ENCODE measurements at places on chromosomes 5 and 9. TPM values are rescaled to one million over a fixed set of nuclear protein-coding genes. Genes with fewer than 3 reads are reported as not detected.

The FOXD1 gene
- total RNA-seq, result 0.12 TPM

The GNE gene
- total RNA-seq, result 11.9 TPM

DNA sequence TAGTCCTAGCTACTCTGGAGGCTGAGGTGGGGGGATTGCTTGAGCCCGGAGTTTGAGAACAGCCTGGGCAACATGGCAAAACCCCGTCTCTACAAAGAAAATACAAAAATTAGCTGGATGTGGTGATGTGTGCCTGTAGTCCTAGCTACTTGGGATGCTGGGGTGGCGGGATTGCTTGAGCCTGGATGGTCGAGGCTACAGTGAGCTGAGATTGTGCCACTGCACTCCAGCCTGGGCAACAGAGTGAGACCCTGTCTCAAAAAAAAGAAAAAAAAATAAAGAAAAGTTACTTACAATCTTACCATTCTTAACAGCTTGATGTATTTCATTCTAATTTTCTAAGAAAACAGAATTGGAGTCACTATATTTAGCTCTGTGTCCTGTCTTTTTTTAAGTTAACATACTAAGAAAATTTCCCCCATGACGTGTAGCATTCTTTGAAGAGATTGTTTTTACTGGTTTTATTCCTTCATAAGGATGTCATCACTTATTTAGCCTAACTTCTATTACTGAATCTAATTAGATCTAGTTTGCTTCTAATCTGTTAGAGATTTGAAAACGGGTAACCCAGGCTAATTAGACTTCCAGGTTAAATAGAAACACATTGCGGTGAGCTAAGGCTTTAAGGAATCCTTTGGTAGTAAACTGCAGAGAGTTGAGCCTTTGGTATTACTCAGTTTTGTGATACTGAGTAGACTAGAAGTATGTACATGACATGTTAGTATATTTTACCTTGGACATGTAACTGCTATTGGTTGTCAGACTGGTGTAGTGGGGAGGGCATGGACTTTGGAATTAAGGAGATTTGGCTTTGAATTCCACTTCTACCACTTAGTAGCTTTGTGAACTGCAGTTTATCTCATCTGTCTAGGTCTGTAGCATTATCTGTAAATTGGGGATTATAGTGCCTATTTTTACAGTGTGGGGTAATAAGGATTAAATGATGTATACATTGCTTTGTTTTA lies 24.0 kb downstream of the HSPA4 start:
- DNase-seq, result no peak

The CAMLG gene
- 21.2 TPM for total RNA-seq

DNA sequence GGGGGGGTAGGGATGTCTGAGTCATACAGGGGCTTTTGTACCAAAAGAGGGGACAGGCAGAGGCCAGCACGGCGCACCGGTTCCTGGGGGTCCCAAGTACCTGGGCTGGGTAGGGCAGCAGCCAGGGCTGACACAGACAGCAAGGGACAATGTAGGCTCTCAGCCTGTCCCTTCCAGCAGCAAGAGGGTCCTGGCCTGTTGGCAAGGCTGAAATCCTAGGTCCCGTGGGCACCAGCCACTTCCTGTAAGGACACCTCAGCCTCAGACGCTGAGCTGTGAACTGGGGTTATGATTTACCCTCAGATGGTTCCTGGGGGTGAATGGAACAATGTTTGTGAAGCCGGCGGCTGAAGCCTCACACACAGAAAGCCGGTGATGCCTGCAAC lies 41.3 kb downstream of the NACC2 start:
- no peak for DNase-seq

DNA sequence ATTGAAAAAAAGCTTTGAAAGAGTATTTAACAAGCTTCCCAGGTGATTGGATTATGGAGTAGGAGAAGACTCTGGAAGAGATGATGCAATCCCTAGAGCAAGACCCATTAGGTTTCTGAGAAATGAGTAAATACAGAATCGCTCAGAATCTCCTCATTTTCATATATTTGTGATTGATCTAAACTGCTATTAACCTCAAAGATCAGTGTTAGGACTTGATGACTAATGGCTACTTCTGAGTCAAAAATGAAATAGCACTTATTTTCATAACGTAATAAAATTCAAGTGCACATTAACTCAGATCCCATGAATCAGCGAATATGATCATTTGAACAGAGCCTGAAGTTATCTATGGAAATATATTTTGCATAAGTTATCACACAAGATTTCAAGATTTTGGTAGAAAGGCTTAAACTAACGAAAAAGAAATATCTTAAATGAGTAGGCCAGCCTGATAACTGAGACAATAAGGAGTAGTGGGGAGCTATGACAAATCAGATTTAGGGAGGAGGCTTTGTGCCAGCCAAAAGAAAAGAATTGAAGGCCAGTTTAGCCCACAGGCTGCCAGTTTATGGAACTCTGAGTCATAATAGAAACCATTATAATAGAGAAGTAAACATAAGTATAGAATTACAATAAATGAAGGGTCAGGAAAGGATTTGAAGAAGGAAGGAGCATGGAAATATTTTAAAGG lies 106.7 kb upstream of the OSMR start:
- DNase-seq, result no peak

DNA sequence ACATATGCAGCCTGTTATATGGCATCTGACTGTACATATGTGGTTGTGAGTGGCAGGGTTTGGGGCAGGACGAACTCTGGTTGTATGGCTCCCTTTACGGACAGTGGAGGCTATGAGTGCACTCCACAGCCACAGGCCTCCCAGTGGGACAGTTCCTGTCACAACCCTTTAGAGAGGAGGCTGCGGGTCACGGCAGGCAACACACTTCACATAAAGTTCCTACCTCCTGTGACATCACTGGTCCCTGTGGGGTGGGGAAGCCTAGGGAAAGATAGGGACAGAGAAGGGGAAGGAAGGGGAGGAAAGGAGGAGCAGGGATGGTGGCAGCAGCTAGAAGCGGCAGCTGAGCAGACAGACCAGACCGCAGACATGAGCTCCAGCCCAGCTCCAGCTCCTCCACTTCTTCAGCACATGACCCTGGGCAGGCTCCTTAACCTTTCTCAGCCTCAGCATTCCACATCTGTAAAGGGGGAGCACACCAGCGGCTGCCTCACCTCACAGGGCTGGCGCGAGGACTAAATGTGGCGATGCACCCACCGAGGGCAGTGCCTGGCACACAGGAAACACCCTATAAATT lies 27.4 kb upstream of the CORO2A start:
- no peak for DNase-seq

DNA sequence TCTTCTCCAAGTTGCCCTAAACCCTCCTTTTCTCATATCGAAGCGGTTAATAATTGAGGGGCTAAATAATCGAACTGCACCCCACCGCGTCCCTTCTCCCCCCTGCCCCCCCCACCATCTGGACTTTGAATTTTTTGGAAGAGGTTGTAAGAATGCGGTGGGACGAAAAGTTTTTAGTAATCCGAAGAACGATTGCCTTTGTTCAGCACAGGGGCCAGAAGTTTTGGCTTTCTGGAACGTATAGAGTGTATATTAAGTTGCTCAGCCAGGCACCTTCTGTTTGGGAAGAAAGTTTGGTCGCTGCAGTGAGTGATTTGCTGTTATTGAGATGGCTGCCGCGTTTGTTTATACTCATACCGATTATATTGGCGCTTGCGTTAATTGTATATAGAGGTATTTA lies 518 bp downstream of the ERBIN start:
- DNase-seq, result no peak

DNA sequence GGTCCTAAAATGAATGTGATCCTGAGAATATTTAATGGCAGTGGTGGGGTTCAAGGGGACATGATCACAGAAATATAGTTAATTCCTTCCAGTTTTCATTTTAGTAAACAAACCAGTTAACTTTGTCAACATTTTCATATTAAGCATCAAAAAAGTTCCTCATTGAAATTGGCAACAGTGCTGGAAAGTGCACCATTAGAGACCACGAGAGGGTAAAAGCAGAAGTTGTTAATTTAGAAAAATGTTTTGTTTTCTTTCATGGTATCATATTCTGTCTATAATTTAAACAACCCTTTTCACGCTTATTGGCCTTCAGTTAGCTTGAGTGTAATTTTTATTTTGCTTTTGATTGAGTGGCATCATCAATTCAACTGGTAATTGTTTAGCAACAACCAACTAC lies 11.9 kb downstream of the GIN1 start:
- no peak for DNase-seq

The YTHDC2 gene
- total RNA-seq, result 16.7 TPM

Measured in heart right ventricle (tissue), 16 donors.